ENCODE measurements at places on chromosomes 16 and 17.

DNA sequence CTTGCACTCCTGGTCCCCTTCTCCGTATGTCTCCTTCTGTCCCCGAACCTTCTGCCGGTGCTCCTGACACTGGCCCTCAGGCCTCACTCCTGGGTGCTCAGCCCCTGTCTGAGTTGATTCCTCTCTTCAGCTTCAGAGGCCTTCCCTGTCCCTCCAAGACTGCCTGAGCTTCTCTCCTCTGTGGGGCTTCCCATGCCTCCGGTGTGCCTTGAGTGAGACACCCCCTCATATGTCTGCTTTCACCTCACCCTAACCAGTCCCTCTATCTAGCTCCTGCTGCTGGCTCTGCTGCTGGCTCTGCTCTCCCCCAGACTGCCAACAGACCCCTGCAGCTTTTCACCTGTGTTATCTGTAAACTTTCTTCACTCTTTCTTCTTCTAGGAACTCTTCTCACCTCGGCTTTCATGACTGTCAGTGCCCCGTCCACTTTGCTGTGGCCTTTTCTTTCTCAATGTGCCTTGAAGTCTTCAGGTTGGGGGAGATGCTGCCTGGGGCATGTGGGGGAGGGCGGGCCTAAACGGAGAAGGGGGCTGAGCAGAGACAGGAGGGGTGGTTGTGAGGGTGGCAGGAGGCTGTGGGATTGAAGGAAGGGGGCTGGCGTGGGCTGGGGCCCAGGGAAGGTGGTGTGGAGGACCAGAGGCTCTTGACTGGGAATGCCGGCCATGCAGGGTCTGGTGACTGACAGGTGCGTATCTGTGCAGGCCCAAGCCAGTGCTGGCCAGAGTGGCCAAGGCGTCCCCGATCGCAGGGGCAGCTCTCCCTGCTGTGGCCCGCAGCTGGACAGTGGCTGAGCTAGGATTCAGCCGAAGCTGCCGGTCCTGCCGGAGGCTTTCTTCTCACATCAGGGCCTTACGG is 81.3 kb downstream of the METRNL start:
- DNase-seq, result no peak

DNA sequence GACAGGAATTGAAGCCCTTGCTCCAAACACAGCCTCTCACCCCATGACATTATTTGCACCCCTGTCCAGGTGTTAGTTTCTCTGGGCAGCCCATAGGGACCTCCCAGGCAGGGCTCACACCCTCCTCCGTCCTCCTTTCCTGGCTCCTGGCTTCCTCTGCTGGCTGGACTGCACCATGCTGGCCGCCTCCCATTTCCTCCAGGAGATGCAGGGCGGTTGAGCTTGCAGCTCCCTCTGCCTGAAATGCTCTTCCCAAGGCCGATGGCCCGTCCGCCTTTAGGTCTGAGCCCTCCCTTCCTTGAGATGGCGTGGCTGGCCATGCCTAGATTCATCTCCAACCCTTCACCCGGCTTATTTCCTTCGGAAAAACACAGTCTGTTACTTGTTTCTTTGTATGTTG is 334.8 kb downstream of the SNX29 start:
- DNase-seq, result no peak

DNA sequence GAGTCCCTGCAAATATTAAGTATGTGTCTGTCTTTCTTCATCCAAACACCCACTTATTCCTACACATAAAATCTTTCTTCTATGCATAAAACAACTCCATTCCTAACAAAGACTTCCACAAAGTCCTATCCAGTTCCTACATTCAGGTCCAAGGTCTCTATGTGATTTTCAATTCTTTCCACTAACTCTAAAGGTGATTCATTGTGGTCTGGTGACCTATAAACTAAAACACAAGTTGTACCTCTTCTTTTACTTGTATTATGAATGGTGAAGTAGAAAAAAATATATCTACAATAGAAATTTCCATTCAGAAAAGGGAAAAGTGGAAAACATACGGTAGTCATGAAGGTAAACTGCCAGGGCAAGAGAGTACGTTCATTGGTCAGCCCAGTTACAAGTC is 56.6 kb downstream of the USP32 start:
- no peak for DNase-seq

DNA sequence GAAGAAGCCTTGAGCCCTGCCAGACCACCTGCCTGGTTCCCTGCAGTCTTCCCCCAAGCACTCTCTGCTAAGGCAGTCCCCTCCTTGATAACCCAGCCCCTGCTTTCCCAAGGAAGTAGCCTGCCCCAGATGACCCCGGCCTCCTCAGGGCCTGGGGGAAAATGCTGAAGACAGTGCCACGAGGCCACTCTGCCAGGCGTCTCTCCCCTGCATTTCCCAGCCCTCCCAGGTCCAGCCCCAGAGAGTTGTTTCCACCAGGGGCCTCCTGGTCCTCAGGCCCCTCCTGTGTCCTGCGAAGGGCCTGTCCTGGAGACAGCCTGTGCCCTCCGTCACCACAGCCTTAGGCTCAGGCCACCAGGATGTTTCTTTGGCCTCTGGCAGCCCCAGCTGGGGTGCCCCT is 96.4 kb downstream of the CCDC182 start:
- DNase-seq, result no peak

DNA sequence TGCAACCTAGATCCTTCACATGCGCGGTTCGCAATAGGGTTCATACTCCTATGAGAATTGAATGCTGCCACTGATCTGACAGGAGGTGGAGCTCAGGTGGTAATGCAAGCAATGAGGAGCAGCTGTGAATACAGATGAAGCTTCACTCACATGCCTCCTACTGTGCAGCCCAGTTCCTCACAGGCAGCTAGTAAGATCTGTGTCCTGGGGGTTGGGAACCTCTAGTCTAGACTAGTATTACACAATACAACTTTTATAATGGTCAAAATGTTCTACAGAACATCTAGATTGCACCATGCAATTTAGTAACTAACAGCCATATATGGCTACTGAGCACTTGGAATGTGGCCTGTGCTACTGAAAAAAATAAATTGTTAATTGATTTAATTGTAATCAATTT is 26.7 kb downstream of the ABCA5 start:
- no peak for DNase-seq

DNA sequence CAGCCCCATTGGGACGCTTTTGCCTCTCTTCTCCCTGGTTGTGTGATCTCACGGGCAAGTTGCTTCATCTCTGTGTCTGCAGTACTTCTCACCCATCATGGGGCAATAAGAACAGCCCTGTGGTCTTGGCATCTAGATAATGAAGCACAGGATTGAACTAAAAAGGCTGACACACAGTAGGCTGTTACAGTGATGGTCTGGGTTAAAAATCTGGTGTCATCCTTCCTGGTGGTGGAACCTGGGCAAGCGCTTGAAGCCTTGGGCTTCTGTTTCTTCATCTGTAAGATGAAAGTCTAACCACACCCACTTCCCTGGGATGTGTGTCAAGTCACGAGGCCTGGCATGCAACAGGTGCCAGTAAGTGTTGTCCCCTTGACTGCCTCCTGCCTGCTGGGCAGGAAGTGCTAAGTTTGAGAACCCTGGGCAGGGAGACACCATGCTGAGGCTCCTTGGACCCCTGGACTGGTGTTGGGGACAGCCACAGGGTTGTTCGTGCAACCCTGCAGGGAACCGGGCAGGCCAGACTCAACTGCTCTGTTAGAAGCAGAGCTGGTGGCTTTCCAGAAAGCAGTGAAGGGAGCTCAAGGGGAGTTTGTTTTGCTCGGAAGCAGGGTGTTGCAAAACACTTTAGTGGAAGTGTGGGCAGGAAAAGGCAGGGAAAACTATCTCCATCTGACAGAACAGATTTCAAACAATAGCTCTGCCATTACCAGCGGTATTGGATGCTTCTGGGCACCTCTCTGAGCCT is 5.9 kb upstream of the MAP2K3 start:
- DNase-seq, result no peak

DNA sequence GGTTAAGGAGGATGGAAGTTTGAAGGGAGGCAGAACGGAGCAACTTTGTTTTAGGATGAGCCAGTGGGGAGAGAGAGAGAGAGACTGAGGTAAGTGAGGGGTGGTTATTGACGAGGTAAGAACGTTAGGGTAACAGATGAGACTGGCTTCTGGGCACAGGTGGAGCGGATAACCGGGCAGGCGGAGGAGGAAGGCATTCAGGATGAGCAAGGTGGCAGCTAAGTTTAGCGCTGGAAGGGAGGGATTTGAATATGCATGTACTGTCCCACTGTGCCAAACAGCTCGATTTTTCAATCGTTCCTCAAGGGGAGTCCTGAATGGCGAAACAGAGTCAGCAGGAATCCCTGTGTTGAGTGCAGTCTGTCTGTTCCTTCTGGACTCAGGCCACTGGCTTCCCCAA is 35.8 kb downstream of the CACNG3 start:
- no peak for DNase-seq

GRCh38 chr16:24174957-24175356 is 81.2 kb upstream of the CACNG3 start:
- DNase-seq, result no peak

DNA sequence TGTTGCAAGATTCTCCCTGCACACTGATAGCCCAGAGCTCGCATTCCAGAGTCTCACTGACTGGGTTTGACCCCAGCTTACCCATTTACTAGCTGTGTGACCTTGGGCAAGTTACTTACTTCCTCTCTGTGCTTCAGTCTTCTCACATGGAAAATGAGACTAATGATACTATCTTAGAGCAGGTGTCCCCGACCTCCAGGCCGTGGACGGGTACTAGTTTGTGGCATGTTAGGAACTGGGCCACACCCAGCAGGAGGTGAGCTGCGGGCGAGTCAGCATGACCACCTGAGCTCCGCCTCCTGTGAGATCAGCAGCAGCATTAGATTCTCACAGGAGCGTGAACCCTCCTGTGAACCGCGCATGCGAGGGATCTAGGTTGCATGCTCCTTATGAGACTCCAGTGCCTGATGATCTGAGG is 15.8 kb downstream of the ANKFY1 start:
- no peak for DNase-seq

- DNase-seq, result no peak
Measured at GRCh38 chr17:31310886-31311285, 3.0 kb downstream of the EVI2B start.

DNA sequence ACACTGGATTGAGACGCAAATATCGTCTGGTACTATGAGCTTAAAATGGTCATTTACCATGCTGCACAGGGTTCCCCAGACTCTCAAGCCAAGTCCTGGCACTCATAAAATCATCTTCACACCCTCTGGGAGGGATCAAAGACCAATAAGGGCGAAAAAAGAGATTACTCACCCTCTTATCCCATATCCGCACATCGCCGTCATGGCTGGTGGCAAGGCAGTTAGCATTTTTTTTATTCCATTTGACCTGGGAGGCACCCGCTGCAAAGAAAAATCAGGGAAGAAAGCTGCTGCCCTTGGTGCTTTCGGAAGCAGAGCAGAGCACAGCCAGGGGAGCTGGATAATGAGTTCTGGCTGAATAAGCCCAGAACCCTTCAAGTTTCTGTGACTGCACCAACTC is 42.4 kb downstream of the WDR59 start:
- no peak for DNase-seq

GRCh38 chr16:5461574-5461973 is 364.0 kb upstream of the EEF2KMT start:
- DNase-seq, result no peak

DNA sequence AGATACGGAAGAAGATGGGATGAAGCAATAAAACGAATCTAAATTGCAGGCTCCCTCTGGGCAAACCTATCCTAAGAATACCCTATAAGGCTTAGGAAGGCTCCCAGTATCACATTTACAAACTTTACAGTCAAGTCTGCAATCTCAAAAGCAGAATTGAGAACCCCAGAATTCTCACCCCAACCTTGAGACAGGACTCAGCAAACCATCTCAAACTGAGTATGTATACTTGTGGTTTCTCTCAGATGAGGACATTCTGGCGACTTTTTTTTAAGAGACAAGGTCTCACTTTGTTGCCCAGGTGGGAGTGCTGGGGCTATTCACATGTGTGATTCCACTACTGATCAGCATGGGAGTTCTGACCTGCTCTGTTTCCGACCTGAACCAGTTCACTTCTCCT is 19.3 kb upstream of the ITGA2B start:
- no peak for DNase-seq

- DNase-seq, result no peak
Measured at GRCh38 chr17:31550389-31551056, 159.0 kb downstream of the RAB11FIP4 start.

- DNase-seq, result no peak
Measured at GRCh38 chr17:13643180-13643579, 41.5 kb upstream of the HS3ST3A1 start.

GRCh38 chr16:13672196-13672595 is 247.8 kb upstream of the ERCC4 start:
- no peak for DNase-seq

DNA sequence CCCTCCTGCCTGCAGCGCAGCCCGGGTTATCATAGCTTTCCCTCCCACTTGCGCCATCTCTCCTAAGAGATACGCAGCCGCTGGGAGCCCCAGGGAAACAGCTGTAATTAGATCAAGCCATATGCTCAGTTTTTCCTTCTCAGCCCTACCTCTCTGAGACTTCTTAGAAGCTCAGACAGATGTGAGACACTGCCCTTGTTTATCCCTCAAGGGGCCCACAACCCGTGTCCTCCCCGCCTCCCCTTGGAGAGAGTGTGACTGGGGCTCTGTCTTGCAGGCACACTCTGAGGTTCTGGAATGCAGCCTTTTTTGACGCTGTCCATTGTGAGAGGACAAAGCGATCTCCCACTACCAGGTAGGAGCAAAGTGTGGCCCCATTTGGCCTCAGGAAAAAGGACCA is 31.2 kb downstream of the CIBAR2 start:
- DNase-seq, result no peak

DNA sequence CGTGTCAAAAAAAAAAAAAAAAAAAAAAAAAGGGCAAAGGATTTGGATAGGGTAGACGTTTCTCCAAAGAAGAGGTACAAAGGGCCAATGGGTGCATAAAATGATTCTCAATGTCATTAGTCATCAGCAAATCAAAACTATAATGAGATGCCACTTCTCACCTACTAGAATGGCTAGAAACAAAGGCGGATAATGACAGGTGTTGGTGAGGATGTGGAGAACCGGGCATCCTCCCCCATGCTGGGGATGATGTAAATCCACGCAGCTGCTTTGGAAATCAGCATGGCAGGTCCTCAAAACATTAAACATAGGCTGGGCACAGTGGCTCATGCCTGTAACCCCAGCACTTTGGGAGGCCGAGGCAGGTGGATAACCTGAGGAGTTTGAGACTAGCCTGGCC is 9.4 kb downstream of the ITGAX start:
- DNase-seq, result no peak

GRCh38 chr16:31452631-31453106 is 6.6 kb upstream of the ARMC5 start:
- no peak for DNase-seq

- DNase-seq, result peak; percentile 77
Measured at GRCh38 chr17:47720754-47721533, 12.1 kb upstream of the TBX21 start.
